NCI-H2081 treated with DMSO at 0.1 percent for 48 hours (cell line): ENCODE measurements at places on chromosomes 6 and 20.

GRCh38 chr20:63120808-63121090, 95.2 kb downstream of the YTHDF1 start:
- DNase-seq = no peak

DNA sequence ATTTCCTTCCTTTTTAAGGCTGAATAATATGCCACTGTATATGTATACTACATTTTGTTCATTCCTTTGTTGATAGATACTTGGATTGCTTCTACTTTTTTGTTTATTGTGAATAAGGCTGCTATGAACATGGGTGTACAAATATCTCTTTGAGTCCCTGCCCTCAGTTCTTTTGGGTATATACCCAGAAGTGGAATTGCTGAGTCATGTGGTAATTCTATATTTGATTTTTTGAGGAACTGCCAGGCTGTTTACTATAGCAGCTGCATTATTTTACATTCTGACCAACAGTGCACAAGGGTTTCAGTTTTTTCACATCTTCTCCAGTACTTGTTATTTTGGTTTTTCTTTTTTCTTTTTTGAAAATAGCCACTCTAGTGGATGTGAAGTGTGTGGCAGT, 34.1 kb downstream of the CDS2 start:
- DNase-seq = no peak

- DNase-seq = no peak
Observed at GRCh38 chr6:149934249-149935156, 7.3 kb upstream of the ULBP2 start.

- no peak for DNase-seq
Observed at GRCh38 chr6:21426841-21427490, 166.6 kb upstream of the SOX4 start.

DNA sequence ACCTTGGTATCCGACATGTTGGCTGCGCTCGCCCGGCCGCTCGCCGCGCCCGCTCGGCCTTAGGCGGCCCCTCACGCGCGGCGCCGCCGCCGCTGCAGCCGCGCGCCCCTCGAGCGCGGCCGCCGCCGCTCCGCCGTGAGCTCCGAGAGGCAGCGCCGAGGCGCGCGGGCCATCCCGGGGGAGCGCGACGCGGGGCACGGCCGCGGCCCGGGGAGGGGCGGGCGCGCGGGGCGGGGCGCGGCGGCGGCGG, at the start of gene KIF13A:
Gene KIF13A (minus strand): TSS at position 189 of the 250 bp plus-strand sequence. CDS start 172 bp downstream, at position 17.
- no peak for DNase-seq

DNA sequence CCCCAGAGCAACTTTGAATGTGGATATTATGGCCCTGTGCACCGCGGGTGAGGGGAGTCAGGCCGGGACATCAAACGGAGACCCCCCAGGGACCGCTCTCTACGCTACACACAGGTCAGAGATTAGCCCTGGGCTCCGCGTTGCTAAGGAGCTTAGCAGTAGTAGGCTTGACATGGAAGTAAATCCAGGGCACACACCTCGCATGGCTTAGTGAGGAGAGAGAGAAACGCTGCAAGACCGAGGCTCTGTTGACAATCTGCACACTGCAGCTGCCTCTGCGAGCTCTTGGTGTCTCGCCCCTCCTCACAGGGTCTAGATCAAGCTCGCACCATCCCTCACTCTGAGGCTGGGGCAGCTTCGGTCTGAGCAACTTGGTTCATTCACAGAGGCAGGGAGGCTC, 116.1 kb upstream of the CDH4 start:
- DNase-seq = no peak

GRCh38 chr20:47784599-47785310, 526 bp downstream of the SULF2 start:
- DNase-seq = no peak

GRCh38 chr6:105402090-105402938, 568 bp downstream of the PREP start:
- DNase-seq = no peak

GRCh38 chr6:166201878-166202277, 34.2 kb upstream of the TBXT start:
- no peak for DNase-seq

GRCh38 chr20:63794614-63795013, 36.5 kb downstream of the ZBTB46 start:
- DNase-seq = no peak

GRCh38 chr6:122361314-122361979, 38.0 kb upstream of the HSF2 start:
- DNase-seq = no peak

GRCh38 chr6:43851204-43851865, 81.3 kb downstream of the VEGFA start:
- no peak for DNase-seq
